ENCODE measurements at places on chromosomes 11 and 22.

DNA sequence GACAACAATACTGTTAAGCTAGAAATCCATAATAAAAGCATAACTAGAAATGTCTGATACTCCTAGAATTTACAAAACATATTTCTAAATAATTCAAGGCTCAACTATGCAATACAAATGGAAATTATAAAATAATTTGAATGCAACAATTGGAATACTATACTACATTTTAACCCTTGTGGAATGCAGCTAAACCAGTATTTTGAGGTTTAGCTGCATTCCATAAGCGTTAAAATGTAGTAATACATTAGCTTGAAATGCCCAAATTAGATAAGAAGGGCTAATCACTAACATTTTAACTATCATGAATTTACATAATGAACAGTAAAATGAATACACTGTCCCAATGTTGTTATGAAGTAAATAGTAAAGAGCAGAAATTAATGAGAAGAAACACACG is 617.2 kb upstream of the CHORDC1 start:
- no peak for DNase-seq

- no peak for DNase-seq
Measured at GRCh38 chr11:30295178-30295885, 27.6 kb upstream of the ARL14EP start.

DNA sequence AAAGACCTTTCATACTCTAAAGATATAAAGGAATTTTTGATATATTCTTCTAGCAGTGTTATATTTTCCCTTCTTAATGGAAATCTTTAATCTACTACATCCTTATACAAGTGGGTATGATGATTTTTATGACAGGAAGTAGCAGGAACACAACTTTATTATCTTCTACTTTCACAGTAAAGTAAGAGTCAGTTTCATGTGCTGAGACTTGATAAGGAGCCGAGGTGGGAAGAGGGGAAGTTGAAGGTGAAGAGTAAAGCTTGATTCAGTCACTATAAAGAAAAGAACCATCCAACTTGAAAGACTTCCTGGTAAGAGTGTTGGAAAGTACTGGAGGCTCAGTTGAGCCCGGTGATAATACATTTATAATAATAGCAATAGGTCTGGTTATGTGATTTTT is 82.1 kb upstream of the PTH start:
- DNase-seq = no peak

DNA sequence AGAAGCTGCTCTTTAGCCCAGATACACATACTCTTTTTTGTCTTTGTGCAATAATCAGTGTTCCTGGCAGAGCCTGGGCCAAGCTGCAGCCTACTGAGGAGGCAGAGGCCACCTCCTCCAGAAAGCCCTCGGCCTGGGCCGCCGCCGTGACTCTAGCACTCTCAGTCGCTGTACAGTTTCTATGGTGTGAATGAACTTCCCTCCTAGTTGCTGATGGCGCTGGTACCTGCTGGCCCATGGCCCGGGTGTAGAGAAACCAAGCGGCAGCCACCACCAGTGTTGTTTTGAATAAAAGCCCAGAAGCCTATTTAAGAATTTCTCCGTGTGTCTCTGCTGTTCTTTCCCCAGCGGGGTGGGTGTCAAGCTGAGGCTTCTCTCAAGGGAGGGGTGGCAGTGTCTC is 118.9 kb downstream of the CACNA1I start:
- no peak for DNase-seq

GRCh38 chr11:75341612-75342011 is 9.8 kb downstream of the ARRB1 start:
- DNase-seq = no peak

DNA sequence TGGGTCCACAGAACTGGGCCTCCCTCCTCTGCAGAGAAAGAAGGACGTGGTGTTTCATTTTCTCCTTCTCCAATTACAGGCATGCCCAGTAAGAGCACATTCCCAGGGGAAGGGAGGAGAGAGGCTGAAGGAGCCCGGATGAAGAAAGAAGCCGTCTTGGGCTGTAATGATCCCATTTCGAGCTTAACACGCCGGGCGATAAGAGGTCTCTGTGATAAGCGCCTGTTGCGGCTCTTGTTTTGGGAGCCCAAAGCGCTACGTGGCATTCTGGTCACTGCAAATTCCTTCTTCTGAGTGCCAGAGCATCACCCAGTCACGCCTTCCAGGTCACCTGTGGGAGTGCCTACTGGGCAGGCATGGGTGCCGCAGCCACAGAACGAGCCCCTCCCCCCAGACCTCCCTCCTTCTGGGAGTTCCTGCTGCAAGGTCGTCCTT is 57.5 kb downstream of the ANO1 start:
- no peak for DNase-seq

- DNase-seq = no peak
Measured at GRCh38 chr11:73931039-73931645, 19.7 kb upstream of the DNAJB13 start.

DNA sequence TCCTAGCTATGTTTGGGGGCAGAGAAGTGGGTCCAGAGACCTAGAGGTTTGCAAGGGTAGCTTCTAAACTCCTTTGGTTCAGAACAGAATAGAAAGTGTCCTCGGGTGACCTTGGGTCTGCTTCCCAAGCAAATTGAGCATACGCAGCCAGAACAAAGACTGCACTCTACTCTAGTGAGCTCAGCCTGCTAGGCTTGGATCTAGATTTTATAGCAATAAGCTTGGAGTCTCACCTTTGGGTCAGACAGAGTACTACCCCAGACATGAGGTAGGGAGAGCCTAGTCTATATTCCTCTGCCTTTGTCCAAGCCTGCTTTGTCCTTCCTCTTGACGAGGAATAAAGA is 52.6 kb upstream of the ELF5 start:
- no peak for DNase-seq

DNA sequence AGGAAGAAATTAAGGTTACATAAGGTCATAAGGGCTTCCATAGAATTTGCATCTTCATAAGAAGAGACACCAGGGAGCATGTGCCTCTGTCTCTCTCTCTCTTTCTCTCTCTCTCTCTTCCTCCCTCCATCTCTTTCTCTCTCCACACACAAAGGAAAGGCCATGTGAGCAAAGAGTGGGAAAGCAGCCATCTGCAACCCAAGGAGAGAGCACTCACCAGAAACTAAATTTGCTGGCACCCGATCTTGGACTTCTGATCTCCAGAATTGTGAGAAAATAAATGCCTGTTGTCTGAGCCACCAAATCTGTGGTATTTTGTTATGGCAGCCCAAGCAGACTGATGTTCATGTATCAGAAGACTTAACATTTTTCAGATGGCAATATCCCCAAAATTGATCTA is 6.4 kb upstream of the KRTAP5-10 start:
- no peak for DNase-seq

DNA sequence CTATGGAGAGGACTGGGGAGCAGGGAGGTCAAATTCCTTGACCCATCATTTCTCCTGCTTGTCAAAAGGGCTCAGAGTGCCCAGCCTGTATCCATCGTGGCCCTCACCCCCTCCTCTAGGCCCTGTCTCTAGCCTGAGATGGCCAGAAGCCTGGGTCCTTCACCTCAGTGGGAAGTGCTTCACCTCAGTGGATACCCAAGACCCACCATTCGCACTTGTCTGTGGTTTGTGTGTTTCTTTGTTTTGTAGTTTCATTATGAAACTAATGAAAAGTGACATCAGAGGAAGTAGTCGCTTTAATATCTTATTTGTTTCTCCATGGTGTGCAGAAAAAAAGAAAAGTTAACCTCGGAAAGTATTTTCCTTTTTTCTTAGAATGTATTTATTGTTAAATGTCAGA is 194.0 kb upstream of the CADM1 start:
- no peak for DNase-seq

DNA sequence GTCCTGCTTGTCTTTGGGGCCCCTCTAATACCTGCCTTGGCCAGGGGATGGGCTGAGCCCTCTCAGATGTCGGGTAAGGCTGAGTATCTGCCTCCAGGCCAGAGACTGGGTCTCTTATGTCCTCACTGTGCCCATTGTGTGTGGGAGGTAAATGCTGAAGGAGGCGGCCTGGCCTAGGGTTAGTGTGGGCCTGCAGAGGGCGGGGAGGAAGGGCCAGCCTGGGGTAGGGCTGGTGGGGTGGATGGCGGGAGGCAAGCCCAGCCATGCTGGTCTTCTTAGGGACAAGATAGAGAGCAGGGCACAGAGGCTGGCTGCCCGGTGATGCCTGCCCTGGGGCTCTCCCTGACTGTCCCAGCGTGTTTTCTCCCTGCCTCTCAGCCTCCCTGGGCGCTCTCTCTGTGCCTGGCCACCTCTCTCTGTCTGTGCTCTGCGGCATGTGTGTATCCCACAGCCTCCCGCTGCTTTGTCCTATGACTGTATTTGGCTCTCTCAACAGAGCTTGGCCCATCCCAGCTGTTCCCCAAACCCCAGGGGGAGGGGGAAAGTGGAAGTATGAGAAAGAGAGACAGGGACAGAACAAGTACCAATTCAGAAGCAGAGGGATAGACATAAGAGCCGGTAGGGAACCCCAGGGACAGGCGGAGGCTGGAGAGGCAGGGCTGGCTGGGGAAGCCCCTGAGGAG is 57.0 kb downstream of the PDE2A start:
- no peak for DNase-seq

DNA sequence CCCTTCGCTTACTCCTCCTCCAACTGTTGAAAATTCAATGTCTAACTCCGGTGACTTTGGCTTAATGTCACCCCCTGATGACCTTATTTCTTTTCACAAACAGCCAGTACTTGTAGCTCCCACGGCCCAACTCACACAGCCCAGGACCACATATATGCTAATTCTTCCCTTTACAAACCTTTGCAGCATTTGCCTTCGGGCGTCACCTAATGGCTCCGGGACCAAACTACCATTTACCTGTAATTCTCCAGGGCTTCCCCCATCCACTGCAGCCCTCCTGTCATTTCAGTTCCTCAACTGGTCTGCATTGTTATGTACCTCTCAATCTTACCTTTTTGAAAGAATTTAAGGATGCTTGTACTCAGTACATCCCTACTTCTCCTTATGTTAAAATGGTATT is 29.8 kb upstream of the OR56B4 start:
- DNase-seq = no peak

Data from cortex of kidney (tissue), 1 donor.